ENCODE measurements at places on chromosomes 4 and X.
A peak's percentile ranks its signal among the peaks of the same experiment; 100 is the strongest.

- no peak for DNase-seq
Observed at GRCh38 chr4:162985131-162985530, 181.6 kb downstream of the NAF1 start.

DNA sequence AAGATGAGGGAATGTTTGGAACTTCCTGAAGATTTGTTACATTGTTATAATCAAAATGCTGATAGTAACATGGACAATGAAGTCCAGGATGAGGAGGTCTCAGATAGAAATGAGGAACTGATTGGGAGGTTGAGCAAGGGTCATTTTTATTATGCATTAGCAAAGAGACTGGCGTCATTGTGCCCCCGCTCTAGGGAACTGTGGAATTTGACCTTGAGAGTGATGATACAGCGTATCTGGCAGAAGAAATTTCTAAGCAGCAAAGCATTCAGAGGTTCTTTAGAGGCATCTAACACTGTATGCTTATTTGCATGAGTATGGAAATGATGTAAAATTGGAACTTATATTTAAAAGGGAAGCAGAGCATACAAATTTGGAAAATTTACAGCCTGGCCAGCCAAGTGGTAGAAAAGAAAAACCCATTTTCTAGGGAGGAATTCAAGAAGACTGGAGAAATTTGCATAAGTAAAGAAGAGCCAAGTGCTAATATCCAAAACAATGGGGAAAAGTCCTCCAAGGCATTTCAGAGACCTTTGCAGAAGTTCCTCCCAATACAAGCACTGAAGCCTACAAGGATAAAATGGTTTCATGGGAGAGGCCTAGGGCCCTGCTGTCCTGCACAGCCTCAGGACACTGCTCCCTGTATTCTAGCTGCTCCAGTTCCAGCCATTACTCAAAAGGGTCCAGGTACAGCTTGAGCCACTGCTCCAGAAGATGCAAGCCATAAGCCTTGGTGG, 483.0 kb upstream of the NDST4 start:
- DNase-seq: no peak

GRCh38 chr4:123233136-123233768, 163.3 kb upstream of the SPRY1 start:
- DNase-seq: no peak

DNA sequence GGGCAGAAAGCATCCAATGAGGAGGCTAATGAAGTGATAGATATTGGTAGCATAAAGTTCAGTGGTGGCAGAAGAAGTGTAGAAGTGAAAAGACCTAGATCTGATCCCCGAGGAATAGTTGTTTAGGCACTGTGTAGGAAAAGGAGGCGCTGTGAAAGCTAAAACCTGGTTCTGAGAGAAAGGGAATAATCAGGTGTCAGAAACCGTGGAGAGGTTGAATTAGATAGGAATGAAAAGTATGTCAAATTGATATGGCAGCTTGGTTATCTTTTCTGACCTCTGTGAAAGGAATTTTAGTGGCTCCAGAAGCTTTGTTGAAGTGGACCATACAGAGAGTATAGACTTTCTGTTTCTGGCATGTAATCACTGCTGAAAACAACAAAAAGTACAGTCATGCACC, 30.8 kb upstream of the CCDC160 start:
- DNase-seq: no peak

GRCh38 chr4:79920163-79920853, 152.7 kb downstream of the ANTXR2 start:
- no peak for DNase-seq

DNA sequence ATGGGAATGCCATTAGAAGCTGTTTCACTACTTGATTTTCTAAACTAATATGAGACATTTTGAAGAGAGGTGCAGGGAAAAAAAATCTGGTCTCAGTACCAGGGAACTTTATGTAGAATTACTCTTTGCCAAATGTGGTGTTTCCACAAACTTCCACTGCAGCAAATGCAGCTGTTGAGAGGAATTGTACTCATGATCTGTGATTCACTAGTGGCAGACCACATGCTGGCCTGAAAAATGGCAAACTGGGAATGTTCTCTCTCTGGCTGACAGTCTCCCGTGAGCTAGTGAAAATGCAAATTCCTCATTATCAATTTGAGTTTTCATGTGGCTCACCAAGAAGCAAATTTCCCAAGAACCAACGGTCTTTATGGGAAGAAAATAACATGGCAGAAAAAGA, 37.8 kb upstream of the GPR101 start:
- DNase-seq: no peak

GRCh38 chr4:148162991-148163390, 279.2 kb downstream of the NR3C2 start:
- DNase-seq: no peak

DNA sequence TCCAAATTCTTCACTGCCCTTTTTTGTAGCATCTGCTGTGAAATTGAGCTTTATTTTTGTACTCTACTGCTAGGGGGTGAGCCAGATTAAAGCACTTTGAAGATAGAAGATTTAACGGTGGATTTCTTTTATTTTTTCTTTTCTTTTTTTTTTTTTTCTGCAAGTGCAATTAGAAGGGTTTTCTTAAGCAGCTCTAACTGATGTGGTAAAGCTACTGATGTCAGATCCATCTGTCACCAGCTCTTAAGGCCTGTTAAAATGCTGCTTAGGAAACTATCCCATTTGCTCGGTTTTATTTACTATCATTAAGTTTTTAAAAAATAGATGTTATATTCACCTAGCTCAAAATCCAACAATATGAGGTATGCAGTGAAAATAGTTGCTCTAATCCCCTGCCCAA, 7.1 kb downstream of the NDUFA1 start:
- no peak for DNase-seq

DNA sequence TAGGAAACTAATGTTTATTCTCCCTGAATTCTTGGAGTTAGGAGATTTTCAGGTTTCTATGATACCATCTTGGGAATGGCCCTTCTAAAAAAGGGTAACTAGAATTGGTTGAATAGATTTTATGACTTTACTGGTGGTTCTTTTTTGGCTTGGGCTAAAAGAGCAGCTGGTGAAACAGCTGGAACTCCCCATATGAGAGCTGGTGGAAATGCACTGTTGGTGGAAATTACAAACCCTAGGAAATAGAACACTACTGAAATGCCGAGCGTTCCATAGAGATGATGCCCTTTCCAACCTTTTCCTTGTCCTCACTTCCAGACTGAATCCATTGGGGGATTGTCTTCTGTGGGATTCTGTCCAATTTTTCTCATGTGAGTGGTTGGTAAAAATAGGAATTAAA, 139.5 kb downstream of the STIM2 start:
- DNase-seq: no peak

- no peak for DNase-seq
Observed at GRCh38 chrX:97074400-97074799, 190.7 kb downstream of the RPA4 start.

DNA sequence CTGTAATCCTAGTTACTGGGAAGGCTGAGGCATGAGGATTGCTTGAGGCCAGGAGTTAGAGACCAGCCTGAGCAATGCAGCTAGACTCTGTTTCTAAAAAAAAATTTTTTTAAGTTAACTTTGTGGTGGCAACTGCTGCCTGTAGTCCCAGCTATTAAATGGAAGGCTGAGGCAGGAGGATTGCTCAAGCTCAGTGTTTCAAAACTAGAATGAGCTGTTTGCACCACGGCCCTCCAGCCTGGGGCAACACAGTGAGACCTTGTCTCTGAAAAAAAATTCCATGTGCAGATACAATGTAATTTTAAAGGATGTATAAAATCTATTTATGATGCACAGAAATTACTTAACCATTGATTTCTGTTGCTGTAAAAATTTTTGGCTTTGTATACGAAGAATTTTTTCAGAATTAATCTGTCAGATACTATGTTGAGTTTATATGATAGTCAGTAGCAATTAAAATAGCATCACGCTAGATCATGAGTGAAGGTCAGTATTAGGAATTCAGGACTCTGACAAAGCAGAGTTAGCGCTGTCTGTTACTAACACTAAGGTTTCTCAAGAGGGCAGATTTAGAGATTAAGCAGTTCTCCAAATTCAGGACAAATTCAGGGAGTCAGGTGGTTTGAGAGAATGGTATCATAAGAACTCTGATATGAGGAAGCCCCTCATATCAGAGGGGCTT, 8.3 kb upstream of the AGA start:
- no peak for DNase-seq

DNA sequence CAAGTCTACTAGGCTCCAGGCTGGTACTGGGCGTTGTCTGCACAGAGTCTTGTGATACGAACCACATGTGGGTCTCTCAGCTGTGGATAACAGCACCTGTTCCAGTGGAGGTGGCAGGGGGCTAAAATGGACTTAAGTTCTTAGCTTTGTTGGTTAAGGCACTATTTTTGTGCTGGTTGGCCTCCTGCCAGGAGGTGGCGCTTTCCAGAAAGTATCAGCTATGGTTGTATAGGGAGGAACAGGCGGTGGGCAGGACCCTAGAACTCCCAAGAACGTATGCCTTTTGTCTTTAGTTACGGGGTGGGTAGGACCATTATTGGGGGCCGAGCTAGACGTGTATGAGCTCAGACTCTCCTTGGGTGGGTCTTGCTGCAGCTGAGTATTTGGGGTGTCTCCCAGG, 1138.4 kb downstream of the PCDH19 start:
- no peak for DNase-seq

DNA sequence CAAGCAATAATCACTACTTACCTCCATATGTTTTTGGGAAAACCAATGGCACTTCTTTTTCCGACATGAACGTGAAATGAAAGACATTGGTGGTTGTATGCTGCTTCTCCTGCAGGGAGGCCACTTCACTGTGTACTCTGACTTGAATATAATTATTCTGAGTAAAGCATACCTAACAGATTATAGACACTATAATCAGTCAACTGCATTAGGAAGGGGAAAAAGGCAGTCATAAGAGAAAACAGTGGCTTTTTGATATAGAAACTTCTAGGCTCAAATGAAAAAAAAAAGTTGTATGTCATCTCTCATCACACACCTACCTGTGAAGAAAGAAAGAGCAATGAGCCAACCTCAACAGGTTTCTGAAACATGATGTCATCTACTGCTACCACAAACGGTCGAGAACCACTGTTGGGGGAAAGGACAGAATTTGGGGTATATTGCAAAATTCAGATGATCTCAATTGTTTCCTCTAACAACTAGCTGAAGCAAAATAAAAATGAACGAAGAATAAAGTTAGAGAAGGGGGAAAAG, 37.4 kb downstream of the PRDX4 start:
- no peak for DNase-seq

DNA sequence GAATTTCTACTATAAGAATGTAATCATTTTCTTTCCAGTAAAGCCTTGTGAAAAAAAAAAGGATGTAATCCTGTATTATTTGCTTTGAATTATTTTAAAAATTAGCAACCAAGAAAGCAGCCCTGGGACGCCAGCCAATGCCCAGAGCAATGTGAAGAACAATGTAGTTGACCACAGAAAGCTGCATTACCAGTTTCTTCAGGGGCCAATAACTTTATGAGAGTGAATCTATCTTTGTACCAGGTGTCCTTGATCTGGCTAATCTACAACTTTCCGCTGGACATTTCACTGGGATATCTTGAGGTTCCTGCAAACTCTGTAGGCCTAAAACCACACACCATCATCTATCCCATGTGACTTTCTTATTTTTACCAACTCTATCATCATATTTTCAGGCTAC, 7.6 kb upstream of the KLHL2 start:
- no peak for DNase-seq

DNA sequence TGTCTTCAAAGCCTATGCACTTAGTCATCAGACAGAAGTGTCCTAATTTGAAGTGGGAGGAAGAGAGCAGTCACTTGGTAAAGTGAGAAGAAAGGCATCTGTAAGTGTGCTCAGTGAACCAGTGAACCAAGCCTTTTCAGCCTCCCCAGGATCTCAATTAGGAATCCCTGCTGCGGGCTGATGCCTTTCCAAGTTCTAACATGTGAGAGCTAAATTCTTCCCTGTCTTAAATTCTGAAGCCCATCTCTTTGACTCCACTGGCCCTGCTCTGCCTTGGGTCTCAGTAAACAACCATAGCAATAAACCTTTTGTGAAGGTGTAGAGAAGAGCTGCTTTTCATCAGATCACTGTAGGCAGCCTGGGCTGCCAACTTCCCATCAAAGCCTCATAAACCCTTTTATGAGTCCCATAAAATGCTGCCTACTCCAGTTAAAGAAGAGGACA, 701.2 kb upstream of the LCORL start:
- no peak for DNase-seq

- DNase-seq: no peak
Observed at GRCh38 chrX:132206259-132206658, 13.0 kb downstream of the RAP2C start.

DNA sequence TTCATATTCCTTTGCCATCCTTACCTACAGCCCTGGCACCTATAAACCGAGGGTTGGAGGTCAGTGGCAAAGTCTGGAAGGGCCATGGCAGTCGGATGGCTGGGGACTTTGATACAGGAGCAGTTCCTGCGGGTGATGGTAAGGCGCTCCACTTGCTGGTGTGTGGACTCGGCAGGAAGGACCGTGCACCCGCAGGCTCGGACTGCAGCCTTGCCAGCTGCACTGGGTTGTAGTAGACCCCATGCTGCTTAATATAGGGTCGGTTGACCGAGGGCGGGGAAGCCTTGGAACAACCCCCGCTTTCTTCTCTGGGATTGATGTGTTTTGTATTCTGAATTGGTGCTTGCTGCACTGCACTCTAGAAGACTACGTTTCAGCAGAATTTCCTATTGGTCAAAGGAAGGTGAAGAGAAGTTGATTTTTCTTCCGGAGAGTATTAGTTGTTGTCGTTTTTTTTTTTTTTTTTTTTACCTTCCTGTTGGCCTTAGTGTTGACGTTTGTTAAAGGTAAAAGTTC, 638 bp downstream of the BLTP1 start:
- peak; percentile 8 for DNase-seq

- peak; percentile 98 for DNase-seq
Observed at GRCh38 chrX:13092455-13092941, 48.1 kb upstream of the FAM9C start.

DNA sequence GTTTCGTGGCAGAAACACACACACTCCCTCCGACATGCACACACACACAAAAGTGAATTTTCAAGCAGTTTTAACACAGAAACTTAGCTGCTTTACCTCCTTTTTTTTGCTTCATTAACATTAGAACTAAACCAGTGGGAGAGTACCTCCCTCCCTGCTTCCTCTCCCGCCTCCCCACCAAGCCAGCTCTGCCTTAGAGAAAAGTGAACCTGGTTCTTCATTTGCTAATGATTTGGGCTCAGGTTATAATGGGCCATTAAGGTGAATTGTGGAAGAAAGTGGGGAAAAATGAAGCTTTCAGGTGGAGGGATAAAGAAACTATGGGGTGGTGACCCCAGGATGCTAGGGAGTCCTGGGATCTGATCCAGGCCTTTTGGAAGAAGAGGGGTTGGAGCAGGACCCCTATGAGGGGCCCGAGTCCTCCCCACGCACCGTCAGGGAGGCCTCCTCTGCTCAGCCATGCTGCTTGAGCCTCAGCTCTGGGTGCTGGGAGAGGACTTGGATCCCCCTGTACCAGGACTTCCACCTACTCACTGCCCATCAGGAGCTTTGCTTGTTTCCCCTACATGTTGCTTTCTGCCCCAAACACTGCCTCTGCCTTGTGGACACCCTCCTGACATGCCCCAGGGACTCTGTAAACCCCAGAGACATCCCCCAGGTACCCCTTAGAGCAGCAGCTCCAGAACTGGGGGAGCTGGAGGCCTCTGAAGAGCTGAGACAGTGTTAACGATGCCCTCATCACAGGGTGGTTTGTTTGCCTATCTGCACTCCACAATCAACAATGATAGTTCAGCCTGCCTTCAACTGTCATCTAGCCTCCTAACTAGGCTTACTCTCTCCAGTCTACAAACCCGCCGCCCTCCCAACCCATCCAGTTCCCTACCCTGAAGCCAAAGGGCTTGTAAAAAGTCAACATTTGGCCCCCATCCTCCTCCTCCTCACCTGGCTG, 6.5 kb upstream of the JADE1 start:
- DNase-seq: no peak
